ENCODE measurements at places on chromosomes 5 and 9.
A peak's percentile ranks its signal among the peaks of the same experiment; 100 is the strongest.

DNA sequence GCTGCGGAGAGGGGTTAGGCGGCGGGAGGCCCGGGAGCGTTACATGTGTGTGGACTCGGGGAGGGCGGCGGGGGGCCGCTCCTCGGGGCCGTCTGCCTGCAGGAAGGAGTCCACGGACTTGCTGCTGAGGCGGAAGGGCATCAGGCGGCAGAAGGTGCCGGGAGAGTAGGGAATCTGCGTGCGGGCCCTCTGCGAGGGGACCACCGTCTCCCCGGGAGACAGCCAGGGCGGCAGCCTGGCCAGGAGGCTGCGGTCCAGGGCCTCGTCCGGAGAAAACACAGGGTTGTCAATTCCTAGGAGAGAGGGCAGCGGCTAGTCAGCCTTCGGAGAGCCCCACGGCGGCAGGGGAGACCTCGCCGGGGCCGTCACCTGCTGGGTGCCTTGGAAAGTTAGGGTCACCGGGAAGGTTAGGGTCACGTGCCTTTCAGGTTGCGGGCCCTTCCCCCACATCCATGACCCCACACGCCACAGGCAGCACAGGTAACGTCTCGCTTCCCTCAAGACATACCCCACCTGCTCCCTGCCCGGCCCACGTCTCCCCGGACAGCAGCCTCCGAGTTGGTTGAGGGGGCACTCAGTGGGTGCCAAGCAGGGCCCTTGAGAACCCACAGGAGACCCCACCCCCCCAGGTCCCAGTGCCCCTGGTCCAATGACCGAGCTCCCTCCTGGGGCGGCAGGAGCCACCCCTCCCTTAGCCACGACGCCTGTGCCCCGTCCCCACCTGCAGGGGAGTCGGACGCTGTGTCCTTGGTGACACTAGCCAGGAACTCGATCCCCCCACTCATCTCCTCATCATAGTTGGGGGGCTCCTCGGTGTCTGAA is 32.1 kb downstream of the EXOC3 start:
- DNase-seq = no peak

GRCh38 chr5:38706376-38706775 is 139.4 kb upstream of the OSMR start:
- DNase-seq = no peak

DNA sequence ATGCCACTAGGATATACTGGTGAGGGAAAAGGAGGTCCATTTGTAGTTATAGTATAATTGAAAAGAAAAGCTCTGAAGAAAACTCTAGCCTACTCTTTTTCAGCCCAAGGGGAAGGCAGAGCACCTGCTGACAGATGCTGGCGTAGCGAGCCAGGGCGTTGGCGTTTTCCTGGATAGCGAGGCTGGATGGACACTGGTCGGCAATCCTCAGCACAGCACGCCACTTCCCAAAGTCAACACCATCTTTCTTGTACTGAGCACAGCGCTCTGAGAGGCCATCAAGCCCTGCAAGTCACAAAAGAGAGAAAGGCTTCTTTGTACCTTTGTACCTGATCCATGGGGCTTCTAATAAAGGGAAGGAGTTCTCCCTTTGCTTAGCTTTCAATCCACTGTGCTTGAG is 8.2 kb downstream of the ALDOB start:
- DNase-seq = no peak

DNA sequence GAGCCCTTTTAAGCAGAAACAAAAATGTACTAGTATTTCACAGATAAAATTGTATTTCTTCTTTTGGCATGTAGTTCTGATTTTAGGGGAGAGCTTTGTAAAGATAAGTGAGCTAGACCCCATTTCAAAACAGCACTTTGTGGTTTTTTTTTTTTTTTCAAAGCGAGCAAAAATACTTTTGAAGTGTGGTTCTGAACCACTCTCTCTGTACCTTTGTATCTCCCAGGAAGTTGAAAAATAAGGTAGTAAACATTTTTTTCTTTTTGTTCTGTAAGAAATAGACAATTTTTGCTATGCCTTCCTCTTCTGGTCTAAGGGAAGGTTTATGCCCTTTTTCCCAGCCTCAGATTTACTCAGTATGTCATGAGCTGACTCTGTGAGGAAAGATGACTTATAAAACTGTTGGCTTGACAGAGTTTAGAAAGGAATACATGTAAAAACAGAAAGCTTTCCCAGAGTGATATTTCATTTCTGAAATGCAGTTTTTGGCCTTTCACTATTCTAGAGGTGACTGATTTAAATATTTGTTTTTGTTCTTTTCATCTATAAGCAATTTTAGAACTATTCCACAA is 12.5 kb downstream of the ERCC6L2 start:
- no peak for DNase-seq

DNA sequence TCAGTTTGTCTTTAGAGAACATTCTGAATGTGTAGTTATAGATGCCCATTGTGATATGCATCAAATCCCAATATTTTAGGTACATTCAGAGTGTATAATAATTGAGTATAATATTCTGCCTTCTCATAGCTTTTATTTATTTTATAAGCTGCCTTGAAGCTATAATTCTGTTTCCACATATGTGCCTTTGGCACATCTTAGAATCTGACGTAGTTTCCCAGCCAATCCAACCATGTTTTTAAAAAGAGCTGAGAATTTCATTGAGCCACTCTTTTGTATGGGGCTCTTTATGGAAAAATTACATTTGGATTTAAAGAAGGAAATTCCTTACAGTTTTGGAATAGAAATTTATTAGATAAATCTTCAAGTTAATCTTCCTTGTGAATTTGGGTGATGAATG is 65.4 kb downstream of the ADCY2 start:
- no peak for DNase-seq

GRCh38 chr5:31692561-31693221 is 53.8 kb downstream of the PDZD2 start:
- DNase-seq = no peak

DNA sequence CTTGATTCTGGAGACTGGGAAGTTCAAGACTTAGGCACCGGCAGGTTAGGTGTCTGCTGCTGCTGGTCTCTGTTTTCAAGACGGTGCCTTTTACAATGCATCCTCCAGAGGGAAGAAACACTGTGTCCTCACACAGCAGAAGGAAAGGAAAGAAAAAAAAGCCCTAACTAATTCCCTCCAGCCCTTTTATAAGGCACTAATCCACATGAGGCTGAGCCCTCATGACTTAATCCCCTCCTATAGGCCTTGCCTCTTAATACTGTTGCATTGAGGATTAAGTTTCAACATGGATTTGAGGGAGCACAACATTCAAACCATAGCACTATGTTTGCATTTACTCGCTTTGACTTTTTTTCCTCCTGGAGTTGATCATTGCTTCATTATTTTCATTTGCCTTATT is 585.9 kb downstream of the TLR4 start:
- DNase-seq = no peak

DNA sequence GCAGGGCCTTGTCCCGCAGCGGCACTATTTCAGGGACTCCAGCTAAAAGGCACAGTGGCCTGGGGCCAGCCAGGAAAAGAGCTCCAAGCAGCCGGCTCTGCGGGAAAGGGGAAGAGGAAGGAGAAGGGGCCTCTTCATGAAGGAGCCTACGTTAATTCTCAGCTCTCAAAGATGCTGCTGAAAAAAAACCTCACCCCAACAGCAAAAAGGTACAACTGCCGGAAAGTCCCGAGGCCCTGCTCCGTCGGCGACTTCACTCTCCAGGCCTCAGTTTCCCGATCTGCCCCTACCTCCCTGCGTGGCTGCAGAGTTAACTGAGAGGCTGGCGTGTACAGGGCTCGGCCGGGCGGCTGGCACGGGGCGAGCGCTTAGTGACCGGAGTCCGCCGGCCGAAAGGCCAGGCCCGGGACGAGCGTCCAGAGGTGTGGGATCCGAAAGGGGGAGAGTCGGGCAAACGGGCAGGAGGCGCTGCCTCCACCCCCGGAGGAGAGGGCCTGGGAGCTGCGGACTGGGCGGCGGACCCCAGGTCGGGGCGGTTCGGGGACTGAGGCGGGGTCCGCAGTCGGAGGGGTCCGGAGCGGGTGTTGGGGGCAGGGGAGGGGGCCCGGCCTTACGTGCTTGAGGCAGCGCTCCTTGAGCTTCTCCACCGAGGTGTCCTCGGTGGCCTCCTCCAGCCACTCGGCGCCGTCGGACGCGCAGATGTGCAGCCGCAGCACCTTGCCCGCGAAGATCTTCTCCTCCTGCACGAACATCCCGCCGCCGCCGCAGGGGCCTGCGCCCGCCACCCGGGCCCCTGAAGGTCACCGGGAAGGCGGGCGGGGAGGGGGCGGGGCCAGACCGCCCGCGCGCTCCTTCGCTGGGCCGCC is 529 bp downstream of the UBAC1 start:
- no peak for DNase-seq

GRCh38 chr9:116550696-116551436 is 136.2 kb upstream of the TRIM32 start:
- DNase-seq = no peak

- no peak for DNase-seq
Observed at GRCh38 chr5:173625673-173626504, 9.4 kb upstream of the BOD1 start.

DNA sequence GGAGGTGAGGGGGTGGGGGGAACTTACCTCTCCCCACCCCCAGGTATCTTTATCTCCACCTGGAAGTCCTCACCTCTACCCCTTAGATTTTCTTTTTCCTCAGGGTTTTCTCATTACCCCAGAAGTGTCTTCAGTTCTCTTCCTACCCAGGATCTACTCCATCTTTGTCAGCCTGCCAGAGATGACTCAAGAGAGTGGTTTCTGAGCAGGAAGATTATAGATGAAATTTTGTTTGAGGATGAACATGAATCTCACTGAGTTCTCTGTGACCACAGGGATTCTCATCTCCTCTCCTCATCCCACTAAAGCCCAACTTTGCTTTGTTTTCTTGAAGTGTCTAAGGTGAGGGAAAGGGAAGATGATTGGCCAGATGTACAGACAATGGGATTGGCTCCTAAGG is 5.2 kb upstream of the HINT2 start:
- DNase-seq = no peak

DNA sequence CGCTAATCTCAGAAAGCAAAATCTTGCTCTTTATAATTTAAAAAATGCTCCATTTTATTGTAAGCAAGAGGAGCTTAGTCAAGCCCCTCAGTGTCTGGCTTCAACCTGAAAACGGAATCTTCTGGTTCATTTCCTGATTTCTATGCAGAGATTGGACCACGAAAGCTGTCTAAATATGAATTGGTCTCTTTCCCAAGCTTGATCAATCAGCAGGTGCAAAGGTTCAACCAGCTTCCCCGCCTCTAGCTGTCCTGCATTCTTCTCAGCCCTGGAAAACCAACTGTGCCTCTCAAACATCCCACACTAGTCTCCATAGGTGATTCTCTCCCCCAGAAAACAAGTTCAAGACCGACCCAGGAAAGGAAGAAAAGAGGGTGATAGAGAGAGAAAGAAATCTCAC is 34.5 kb downstream of the FNBP1 start:
- DNase-seq = no peak

DNA sequence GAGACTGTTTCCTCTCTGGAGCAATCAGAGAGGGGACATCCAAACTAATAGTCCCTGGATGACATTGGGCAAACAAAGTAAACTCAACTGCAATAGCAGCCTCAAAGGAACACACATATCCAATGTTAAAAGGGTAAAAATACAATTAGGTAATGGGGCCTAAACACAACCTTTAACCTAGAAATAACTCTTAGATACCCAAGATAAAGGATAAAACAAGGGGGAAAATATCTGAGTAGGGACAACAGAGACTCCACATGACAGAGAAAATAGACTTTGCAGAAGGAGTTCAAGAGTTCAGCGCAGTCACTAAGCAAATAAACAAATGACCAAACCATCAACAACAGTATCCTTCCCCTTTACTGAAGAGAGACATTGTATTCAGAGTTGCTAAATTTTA is 149.3 kb downstream of the FBXO4 start:
- no peak for DNase-seq

- DNase-seq = no peak
Observed at GRCh38 chr9:124012368-124013301, 1.1 kb downstream of the LHX2 start.

DNA sequence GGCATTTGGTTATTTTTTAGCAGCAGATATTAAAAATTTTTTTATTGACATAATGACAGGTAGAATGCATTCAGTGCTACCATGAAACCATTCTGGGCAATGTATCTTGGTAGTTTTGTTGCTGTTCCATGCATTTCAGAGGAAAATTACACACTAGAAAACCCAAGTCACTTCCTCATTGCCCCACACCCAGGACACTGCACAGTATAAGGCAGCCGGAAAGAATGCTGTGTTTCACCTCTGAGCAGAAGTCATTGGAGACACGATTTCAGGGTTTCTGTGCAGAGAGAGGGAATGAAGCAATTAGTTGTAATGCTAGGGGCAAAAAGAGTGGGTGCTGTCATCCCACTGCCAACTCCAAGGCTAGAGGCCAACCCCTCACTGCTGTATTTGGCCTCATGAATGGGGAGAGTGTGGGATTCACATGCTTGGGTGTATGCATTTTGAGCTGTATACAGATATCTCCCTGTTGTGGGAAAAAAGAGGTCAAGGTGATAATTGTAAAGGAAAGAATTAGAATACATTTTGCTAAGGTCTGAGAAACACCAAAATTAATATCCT is 290.5 kb downstream of the BNC2 start:
- no peak for DNase-seq

- peak; percentile 48 for DNase-seq
Observed at GRCh38 chr5:128674837-128675446, 136.9 kb upstream of the FBN2 start.

GRCh38 chr9:111610149-111610548 is 10.7 kb upstream of the PTGR1 start:
- DNase-seq = no peak

DNA sequence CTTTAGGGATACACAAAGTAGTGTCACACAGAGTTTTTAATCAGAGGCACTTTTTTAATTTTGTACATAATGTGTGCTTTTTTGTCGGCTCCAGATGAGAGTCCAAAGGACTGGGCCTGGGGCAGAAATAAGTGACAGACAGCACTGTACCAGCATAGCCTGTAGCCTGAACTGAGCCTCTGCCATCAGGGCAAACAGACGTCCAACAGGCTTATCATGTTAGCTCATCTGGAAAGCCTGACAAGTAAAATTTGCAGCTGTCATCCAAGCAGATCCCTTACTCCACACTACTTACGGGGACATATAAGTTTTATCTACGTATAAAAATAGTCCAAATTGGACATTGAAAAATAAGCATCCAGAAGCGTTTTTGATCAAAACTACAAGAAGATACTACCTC is 233.1 kb upstream of the GAS1 start:
- no peak for DNase-seq

DNA sequence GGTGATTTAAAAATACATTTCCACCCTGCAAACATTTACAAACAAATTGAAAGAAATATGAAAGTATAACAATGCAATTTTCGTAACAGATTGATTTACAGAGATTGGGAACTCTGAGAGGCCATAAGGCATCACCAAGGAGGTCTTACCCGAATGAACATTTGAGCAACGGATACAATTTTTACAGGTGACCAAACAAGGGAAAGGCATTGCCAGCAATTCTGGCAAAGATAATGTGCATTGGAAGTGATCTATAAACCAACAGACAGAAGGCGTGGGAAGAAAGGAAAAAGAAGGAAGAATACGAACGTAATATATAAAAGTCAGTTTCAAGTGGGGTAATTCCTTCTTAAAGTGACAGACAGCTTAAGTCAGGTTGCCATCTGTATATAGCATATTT is 295.9 kb downstream of the CDH12 start:
- DNase-seq = no peak
